ENCODE measurements at places on chromosomes 13 and 19. TPM values are rescaled to one million over a fixed set of nuclear protein-coding genes. Genes with fewer than 3 reads are reported as not detected.

DNA sequence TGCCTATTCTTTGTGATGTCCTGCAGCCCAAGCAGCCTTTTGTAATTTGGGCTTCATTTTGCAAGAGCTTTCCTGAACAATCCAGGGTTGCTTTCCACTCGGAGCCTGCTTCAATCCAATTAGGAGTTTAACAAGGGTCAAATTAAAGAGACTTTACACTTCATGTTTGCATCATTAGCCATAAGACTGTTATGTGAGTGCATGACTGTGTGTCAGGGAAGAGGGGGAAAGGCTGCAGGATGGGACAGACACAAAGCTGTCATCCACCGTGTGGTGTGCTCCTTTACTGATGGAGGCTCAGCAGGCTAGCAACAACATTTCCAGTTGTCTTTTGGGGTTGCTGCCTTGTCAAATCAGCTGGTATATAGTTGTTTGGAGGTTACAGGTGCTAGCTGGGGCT lies 23.7 kb upstream of the MAB21L1 start:
- DNase-seq, result no peak

DNA sequence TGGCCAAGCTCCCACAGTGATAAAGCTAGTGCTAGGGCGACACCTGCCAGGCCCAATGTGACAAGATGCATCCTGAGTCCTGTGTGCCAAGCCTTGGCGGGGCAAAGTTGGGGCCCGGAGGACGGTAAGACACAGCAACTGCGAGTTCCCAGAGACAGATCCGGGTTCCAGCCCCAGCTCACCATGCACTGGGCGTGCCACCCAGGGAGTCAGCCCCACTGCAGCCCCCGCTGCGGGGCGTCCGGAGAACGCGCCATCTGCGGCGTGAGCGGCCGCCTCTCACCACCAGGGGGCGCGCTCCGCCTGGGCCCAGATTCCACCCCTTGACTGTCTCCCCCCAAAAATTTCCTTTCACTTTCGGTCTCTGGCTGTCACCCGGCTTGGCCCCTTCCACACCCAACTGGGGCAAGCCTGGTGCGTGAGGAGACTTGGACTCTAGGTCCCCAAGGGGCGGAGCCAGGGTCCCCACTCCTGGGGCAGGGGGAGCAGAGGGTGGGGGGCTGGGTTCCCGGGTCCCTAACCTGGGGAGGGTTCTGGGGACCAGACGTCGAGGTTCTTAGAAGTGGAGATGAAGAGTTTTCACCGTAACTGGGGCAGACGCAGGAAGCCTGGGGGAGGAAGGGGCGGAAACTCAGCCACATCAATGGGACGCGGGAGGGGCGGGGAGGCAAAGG lies at the start of gene FLT3LG:
Gene FLT3LG, plus strand, starts transcription at position 348 of the 674 bp plus-strand sequence. CDS start 425 bp downstream, outside the sequence.
- peak; percentile 93 for DNase-seq

DNA sequence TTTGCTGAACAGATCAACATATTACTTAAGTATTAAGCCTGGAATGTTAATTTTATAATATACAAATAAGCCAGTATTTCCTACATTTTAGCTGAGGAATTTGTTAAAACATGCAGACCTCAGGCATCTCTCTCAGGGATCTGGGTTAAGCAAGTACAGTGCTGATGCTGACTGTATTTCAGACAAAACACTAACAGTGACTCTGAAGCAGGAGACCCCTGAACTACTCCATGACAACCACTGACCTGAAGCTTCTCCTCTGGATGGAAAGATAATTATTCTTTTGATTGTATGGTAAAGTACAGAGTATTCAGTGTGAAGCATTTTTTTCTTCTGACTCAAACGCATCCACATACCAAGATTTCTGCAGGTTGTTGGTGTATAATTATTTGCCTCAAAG lies 680.8 kb downstream of the LIG4 start:
- DNase-seq, result no peak

The CEACAM1 gene
- 5.2 TPM for total RNA-seq

DNA sequence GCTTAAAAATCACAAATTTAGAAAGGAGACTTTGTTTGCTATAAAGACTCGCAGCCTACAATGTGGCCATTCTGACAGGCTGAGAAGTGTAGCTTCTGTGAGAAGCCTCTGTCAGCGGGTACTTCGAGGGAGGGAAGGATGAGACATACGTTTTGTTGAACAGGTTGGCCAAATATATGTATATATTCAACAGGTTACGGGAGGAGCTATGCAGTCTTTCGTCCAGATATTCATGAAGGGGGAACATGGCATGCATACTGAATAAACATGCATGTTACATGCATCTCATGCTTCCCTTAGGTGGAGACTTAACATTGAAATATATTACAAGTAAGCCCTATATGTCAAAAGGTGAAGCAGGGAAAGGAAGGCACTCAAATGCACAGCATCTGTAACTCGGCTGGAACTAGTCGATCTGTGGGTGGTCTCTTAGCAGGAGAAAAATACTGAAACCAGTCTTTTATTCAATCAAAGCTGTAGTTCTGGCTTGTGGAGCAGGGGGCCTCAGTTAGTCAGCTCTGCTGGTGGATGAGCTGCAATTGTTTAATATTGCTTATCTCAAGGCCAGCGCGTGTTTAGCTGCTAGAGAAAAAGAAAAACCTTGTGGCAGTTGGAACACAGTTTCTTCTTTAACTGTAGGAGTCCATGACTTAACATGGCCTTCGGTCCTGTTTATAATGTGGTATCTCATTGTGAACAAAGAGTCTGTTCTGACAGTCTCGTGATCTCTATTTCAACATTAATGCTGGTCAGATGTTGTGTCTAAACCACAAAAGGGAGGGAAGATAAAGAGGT lies 94.3 kb downstream of the FAM216B start:
- DNase-seq, result no peak

The CEACAM8 gene
- total RNA-seq, result not detected

GRCh38 chr13:28885181-28885580 lies 65.0 kb downstream of the MTUS2 start:
- no peak for DNase-seq

DNA sequence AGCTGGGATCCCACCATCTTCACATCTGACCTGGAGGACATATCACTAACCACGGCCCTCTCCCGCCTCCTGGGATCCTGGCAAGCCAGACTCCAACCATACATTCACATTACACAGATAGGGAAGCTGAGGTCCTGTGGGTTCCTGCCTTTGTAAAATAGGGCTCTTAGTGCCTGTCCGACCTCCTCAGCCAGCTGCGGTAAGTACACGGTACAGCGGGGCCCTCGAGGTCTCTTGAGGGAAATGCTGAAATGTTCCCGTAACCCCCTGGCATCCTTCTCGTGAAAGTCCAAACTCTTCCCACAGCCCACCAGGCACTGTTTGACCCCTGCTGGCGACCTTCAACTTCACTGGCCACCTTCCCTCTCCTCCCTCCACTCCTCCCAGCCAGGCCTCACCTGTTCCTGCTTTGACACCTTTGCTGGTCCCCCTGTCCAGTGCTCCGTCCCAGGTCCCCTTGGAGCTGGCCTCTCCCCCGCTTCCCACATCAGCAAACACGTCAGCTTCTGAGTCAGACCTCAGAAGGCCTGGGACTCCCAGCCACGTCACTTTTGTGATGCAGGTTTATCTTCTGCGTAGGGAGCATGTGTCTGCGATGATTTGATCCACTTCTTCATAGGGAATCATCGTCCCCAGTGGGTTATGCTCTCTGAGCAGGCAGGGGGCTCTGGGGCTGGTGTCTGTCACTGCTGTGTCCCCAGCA lies 8.8 kb upstream of the GNG7 start:
- DNase-seq, result no peak

DNA sequence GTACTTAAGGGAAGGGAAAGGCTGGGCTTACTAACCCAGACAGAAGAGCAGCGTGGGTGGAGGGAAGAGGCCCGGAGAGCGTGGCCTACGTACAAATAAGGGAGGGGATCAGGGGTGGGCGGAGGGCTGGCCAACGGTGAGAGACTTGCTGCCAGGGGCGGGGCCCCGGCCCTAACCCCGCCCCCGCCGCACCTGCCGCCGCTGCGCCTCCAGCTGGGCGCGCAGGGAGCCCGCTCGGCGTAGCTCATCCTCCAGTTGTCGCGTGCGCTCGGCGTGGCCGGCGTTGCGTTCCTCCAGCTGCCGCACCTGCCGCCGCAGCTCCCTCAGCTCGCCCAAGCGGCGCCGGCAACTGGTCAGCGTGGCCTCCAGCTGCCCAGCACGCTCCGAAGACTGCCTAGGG lies 5.7 kb downstream of the HOOK2 start:
- peak; percentile 84 for DNase-seq

DNA sequence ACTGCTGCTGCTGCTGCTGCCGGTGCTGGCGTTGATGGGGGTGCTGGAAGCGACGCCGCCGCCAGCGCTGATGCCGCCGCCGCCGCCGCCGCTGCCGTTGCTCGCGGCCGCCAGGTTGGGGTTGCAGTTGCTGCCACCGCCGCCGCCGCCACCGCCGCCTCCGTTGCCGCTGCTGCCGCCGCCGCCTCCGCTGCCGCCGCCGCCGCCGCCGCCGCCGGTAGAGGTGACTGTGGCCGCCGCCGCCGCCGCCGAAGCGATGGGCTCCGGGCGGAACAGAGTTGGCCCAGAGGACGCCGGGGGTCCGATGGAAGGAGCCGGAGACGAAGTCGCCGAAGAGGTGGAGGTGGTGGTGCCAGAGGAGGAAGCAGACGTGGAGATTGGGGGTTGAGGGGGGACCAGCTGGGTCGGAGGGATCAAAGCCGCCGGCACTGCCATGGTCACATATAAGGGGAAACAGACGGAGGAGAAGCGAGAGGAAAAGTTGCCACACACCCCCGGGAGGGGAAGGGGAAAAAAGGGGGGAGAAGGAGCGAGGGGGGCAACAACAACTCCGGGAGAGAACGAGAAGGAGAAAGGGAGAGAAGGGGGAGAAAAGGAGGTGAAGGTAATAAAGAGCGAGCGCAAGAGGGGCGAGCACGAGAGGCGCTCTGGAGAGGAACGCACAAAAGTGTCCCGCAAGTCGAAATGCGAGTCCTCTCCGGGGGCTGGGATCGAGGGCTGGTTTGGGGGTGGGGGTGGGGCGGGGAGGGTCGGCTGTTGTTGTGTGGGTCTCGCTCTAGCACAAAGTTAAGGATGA lies 471 bp downstream of the DACH1 start:
- peak; percentile 12 for DNase-seq
